ENCODE measurements at places on chromosomes 3 and 15. TPM values are rescaled to one million over a fixed set of nuclear protein-coding genes. Genes with fewer than 3 reads are reported as not detected.
A peak's percentile ranks its signal among the peaks of the same experiment; 100 is the strongest.

Gene HESX1
- 0.49 TPM for total RNA-seq

Gene ISLR2
- total RNA-seq: not detected

Gene STAB1
- 26.5 TPM for total RNA-seq

Gene SI
- not detected for total RNA-seq

Gene ZCWPW2
- not detected for total RNA-seq

- H3K27me3 ChIP-seq: no peaks in the 10 kb centered on the region
- H3K4me1 ChIP-seq: peaks cover 23% of the 10 kb centered on the region
- H3K4me3 ChIP-seq: no peak overlapping the region
- H3K36me3 ChIP-seq: no peaks in the 10 kb centered on the region
- no peak overlapping the region for H3K27ac ChIP-seq
- DNase-seq: no peak
Measured at GRCh38 chr15:91422797-91423196, 322.7 kb downstream of the SV2B start.

DNA sequence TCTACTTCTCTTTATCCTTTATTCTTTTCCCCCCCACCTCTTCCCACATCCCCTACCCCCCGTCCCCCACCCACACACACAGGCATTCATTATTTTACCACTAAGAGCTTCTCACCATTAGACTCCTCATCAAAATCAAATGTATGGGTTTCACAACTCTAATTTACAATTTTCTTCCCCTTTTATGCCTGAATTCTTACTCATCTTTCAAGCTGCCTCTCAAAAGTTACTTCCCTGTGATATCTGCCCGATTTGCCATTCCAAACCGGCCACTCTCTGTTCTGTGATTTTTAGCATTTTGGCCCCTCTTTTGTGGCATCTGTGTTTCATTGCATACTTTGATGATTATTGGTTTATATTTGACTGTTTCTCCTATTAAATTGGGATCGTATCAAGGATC lies 42.2 kb downstream of the SLC9A9 start:
- H3K4me1 ChIP-seq: no peaks in the 10 kb centered on the region
- no peaks in the 10 kb centered on the region for H3K36me3 ChIP-seq
- H3K4me3 ChIP-seq: no peak overlapping the region
- no peaks in the 10 kb centered on the region for H3K27me3 ChIP-seq
- no peak overlapping the region for H3K27ac ChIP-seq
- no peak for DNase-seq

DNA sequence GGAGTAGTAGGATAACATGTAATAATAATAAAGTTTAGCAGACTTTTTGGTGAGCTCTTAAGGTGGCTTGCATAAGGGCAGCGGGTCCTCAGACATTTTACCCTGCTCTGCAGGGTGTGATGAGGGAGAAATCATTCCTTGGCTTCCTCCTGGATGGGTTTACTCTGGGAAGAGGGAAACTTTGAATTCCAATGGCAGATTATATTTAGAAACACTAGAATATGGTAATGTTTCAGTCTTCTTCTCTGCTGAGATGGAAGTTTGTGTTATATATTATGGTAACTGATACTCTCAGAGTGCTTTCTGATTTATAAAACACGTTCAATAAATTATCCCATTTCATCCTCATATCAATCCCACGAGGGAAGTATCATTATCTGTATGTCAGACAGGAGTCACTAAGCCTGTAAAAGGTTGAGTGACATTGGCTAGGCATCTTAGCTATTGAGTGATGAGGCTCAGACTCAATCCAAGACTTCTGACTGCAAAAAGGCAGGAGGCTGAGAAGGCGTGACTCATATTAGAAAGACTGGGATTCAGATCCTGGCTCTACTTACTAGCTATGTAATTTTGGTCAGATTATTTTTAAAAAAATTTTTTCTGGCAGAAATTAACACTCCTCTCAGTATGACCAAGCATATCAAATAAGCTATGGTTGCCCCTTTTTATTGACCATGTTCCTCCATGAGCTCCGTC lies 19.3 kb downstream of the PDIA5 start:
- H3K4me1 ChIP-seq: peaks cover 32% of the 10 kb centered on the region
- no peaks in the 10 kb centered on the region for H3K36me3 ChIP-seq
- no peaks in the 10 kb centered on the region for H3K27me3 ChIP-seq
- no peak overlapping the region for H3K4me3 ChIP-seq

DNA sequence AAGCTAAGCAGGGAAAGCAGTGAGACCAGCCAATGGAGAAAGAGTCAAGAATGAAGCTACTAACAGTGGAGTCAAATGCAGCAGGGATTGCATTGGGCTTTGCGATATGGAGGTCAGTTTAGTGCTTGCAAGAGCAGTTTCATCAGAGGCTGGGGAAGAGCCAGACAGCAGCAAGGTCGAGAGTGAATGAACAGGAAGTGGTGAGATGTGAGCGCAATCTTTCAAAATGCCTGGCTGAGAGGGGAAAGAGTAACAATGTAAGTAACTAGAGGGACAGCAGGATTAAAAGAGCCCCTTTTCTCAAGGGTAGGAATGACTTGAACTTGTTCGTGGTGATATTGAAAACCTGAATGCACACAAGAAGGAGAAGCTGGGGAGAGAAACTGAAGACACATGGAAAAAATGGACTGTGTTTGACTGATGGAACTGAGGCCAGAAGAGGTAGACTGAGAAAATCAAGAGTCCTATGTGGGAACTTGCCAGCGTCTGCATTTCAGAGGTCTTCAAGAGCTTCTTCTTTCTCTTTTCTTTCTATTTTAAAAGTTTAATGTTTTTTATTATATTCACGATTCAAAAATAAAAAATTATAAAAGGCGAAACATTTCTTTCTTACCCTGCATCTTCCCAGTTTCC lies 30.6 kb upstream of the GPR160 start:
- H3K27me3 ChIP-seq: no peaks in the 10 kb centered on the region
- no peak overlapping the region for H3K27ac ChIP-seq
- no peak overlapping the region for H3K4me3 ChIP-seq

DNA sequence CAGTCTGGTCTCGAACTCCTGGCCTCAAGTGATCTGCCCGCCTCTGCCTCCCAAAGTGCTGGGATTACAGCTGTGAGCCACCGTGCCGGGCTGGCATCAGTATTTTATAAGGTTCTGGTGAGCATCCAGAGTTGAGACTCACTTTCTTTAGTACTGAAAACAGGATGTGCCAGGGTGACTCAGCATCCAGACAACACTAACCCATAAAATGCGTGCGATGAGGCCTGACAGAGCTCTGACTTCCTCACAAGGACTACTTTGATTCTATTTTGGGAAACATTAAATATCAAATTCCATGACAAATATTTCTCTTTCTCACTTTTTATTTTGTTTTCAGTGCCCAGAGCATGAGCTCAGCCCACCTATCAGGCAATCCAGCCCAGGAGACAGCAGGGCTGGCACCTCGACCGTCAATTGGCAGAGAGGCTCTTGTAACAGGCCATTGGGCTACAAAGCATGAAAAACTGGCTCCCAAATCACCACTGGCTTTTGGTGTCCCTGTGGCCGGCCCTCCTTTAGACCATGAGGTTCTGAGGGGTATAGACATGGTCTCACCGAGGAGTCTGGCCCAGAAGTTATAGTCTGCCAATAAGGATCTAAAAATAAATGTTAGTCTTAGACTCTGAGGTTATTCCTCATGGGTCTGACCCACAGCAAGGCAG lies 75.0 kb downstream of the FEM1B start:
- DNase-seq: no peak
- H3K4me3 ChIP-seq: no peak overlapping the region
- no peaks in the 10 kb centered on the region for H3K4me1 ChIP-seq
- H3K36me3 ChIP-seq: no peaks in the 10 kb centered on the region

- no peaks in the 10 kb centered on the region for H3K27me3 ChIP-seq
- no peak overlapping the region for H3K4me3 ChIP-seq
- H3K27ac ChIP-seq: no peak overlapping the region
- no peak for DNase-seq
- H3K4me1 ChIP-seq: no peaks in the 10 kb centered on the region
- peaks cover 46% of the 10 kb centered on the region for H3K36me3 ChIP-seq
Measured at GRCh38 chr15:89885611-89886010, 8.2 kb downstream of the AP3S2 start.

- DNase-seq: no peak
- H3K27ac ChIP-seq: no peak overlapping the region
- H3K4me3 ChIP-seq: no peak overlapping the region
- no peaks in the 10 kb centered on the region for H3K4me1 ChIP-seq
- H3K36me3 ChIP-seq: peaks cover 16% of the 10 kb centered on the region
Measured at GRCh38 chr15:73593304-73594074, 39.7 kb downstream of the NPTN start.

DNA sequence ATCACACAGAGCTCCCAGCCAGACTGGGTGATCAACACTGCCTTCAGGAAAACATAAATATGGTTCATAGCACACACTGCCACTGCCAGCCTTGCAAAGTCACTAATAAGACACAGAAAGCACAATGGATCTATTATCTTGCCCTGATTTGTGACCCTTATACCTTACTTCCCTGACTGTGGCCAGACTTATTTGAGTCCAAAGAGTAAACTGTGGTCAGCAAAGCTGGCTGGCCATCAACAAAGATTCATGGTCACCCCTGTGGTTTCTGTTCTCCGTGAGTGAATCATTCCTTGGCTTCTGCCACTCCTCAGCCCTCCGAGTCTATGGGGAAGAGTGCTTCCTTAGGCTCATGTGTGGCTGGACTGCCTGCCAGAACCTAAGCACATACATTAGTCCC lies 437.7 kb downstream of the RAP2B start:
- no peak overlapping the region for H3K4me3 ChIP-seq
- DNase-seq: no peak
- no peaks in the 10 kb centered on the region for H3K27me3 ChIP-seq
- H3K27ac ChIP-seq: no peak overlapping the region
- no peaks in the 10 kb centered on the region for H3K36me3 ChIP-seq

GRCh38 chr3:102230057-102230456 lies 204.8 kb upstream of the ZPLD1 start:
- H3K4me3 ChIP-seq: no peak overlapping the region
- no peak for DNase-seq
- peaks cover 3% of the 10 kb centered on the region for H3K4me1 ChIP-seq
- no peaks in the 10 kb centered on the region for H3K27me3 ChIP-seq

DNA sequence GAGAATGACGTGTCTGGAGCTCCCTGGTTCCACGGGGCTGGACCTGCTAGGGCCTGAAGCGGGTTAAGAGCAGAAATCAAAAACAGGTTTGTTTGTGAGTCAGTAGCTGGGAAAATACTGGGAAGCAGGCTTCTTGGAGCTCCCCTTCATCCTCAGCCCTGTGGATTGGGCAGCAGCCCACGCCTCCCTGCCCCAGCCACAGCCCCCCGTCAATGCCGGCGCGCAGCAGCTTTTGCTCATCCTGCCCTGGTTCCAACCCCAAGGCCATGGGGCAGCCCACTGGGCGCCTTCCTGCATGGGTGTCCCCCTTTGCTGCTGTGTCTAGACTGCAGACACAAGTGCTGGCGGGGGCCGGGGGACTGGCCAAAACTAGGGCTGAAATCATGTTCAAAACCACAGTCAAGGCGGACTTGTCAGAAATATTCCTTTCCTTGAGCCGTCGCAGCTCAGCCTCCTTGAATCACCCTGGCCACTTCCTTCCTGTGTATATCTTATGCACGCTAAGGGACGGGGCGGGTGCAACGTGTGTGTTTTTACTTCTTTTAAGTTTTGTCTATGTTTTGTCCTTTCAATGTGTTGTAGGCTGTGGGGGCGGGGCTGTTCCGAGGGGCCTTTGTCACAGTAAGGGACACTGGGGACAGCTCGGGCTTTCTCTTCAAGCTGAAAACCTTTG lies 108.1 kb downstream of the KLF13 start:
- H3K27me3 ChIP-seq: no peaks in the 10 kb centered on the region
- DNase-seq: peak; percentile 93
- peak overlapping the region; percentile 95 for H3K27ac ChIP-seq

DNA sequence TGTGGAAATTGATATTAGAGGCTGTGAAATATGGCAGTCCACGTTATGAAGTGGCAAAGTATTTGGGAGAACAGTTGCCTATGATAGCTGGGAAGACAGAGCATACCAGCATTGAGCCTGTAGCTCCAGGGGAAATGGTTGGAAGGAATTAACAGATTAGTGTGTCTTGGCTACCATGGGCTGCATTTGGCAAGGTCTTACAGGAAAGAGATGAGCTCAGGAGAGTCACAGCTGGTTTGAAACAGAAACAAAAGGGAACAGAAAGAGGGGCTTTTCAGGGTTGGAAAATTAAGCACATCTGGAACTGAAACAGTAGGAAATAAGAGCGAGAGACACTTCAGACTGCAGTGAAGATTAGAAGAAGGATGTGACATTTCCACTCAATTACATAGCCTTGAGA lies 141.7 kb downstream of the FBLN2 start:
- H3K27ac ChIP-seq: no peak overlapping the region
- H3K4me1 ChIP-seq: no peaks in the 10 kb centered on the region
- no peak overlapping the region for H3K4me3 ChIP-seq
- no peaks in the 10 kb centered on the region for H3K36me3 ChIP-seq
- DNase-seq: no peak
- no peaks in the 10 kb centered on the region for H3K27me3 ChIP-seq

GRCh38 chr3:53975382-53975781 lies 83.7 kb upstream of the SELENOK start:
- no peak for DNase-seq
- no peaks in the 10 kb centered on the region for H3K36me3 ChIP-seq
- no peaks in the 10 kb centered on the region for H3K4me1 ChIP-seq
- H3K27me3 ChIP-seq: no peaks in the 10 kb centered on the region

GRCh38 chr15:71338265-71338664 lies 223.0 kb downstream of the THSD4 start:
- H3K27me3 ChIP-seq: no peaks in the 10 kb centered on the region
- H3K4me3 ChIP-seq: no peak overlapping the region
- no peak for DNase-seq
- H3K4me1 ChIP-seq: no peaks in the 10 kb centered on the region
- H3K36me3 ChIP-seq: no peaks in the 10 kb centered on the region

DNA sequence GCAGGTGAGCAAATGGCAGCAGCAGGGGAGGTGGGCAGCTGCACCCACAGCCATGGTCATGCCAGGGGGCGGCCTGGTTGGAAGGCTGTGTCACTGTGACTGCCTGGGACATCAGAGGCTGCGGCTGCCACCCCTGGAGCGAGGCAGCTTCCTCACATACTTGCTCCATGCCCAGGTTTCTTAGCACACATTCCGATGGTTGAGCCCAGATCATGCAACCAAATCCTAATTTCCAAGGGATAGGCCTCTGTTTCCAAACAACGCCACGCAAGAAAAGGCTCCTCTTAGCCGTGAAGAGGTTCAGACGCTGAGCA lies 11.6 kb upstream of the NRROS start:
- H3K4me3 ChIP-seq: no peak overlapping the region
- no peak for DNase-seq
- H3K4me1 ChIP-seq: peaks cover 63% of the 10 kb centered on the region
- no peak overlapping the region for H3K27ac ChIP-seq

GRCh38 chr3:27680517-27681246 lies 41.4 kb downstream of the EOMES start:
- no peak overlapping the region for H3K4me3 ChIP-seq
- no peak for DNase-seq
- H3K4me1 ChIP-seq: peaks cover 4% of the 10 kb centered on the region
- H3K27ac ChIP-seq: no peak overlapping the region

DNA sequence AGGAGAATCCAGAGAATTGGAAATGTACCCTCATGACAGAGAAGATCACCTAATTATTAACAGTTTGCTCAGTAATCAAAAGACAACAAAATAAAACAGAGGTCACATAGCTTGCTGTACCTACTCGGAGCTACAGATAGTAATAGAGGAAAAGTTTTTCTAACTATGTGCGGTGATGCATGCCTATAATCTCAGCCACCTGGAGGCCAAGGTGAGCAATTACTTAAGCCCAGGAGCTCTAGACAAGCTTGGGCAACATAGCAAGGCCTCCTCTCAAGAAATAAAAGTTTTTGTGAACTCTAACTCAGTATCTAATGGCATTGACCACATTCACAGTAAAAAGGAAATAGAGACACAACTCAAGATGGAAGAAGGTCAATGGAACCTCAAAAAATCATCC lies 243.6 kb downstream of the ATP8B4 start:
- no peaks in the 10 kb centered on the region for H3K27me3 ChIP-seq
- no peak overlapping the region for H3K27ac ChIP-seq
- no peak overlapping the region for H3K4me3 ChIP-seq
- H3K4me1 ChIP-seq: no peaks in the 10 kb centered on the region

All from natural killer cell (primary cell).